Kidney epithelial cell (primary cell): ENCODE measurements at places on chromosomes 6 and 20.

DNA sequence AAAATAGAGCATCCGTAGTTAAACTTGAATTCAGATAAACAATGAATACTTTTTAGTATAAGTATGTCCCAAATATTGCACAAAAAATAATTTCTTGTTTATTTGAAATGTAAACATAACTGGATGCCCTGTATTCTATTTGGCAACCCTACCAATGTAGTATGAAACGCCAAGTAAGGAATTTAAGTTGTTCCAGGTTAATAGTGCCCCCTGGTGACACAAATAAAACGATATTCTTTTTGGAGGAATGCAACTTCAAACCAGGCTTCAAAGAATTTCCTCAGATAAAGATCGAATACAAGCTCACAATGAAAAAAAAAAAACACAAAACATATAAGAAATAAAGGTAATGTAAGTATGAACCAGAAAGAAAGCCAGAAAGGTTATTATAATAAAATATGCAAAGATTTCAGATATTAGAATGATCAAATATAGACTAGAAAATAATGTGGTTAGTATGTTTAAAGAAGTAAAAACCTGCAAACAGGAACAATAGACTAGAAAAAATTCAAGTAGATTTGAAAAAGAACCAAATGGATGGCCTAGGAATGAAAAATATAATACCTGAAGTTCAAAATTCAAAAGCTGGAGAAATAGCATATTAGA, 18.4 kb upstream of the AKAP7 start:
- no peak for DNase-seq

GRCh38 chr20:35404614-35405259, 7.0 kb downstream of the UQCC1 start:
- DNase-seq: no peak

DNA sequence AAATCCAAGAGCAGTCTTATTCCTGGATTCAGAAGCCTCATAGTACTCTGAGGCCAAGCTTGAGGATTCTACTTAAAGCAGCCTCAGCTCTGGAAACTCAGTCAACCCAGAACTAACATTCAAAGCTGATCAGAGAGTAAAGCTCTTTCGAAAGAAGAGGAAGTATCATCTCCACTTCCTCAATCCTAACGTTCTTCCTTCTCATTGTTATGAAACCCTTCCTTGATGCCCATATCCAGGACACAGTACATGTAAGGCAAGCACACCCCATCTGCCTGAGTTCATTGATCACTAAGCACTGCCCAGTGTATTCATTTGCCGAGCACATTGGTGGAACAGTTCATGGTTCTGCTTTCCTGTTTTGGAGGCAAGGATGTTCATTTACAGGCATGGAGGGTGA, at the start of gene IPCEF1:
Gene IPCEF1, minus strand, starts transcription at position 114 of the 400 bp plus-strand sequence. CDS start 90,856 bp downstream, outside the sequence.
- no peak for DNase-seq

- DNase-seq: no peak
Observed at GRCh38 chr20:53495398-53496092, 98.1 kb downstream of the ZNF217 start.

GRCh38 chr20:24506146-24506545, 36.7 kb downstream of the SYNDIG1 start:
- no peak for DNase-seq
